Activated CD8-positive, alpha-beta memory T cell treated with anti-CD3 and anti-CD28 coated beads, Interleukin-2, amount 10 ng/mL, durations not matched to agents 7 days and 5 days (primary cell): ENCODE measurements at places on chromosomes 6 and 20. TPM values are rescaled to one million over a fixed set of nuclear protein-coding genes. Genes with fewer than 3 reads are reported as not detected.

GRIK2 gene
- not detected for total RNA-seq

RSPO4 gene
- not detected for total RNA-seq

DNA sequence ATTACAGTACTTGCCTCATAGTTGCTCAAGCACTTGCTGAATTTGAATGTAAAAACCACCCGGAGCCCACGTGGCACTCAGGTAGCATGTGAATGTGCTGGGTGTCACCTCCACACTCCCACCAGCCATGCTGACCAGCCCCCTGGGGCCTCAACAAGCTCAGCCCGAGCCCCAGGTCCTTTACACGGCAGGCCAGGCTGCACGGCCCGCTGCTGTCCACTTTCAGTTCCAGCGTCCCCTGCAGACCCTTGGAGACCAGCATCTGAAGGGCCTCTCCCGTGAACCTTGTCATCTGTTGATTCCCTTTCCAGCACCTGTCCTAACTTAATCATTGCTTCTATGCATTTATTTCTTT is 33.3 kb upstream of the ZBP1 start:
- H3K27me3 ChIP-seq: peaks cover 3% of the 10 kb centered on the region
- peaks cover 12% of the 10 kb centered on the region for H3K4me1 ChIP-seq
- peak; percentile 37 for DNase-seq
- H3K4me3 ChIP-seq: no peak overlapping the region
- H3K27ac ChIP-seq: no peak overlapping the region

DNA sequence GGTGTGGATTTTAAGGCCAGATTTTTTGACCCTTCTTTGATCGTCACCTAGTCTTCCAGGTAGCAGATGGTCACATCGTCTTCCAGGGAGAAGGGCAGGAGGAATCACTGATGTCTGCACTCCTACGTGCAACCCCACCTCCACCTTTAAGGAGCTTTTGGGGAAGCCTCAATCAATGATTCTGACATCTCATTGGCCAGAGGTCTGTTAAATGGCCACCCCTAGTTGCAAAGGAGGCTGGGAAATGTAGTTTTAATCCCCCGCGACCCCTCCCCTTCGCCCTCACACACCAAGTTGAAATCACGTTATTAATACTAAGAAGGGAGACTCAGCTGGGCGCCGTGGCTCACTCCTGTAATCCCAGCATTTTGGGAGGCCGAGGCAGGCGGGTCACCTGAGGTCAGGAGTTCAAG is 151.4 kb downstream of the BCAS1 start:
- H3K27ac ChIP-seq: no peak overlapping the region
- no peaks in the 10 kb centered on the region for H3K36me3 ChIP-seq
- peaks cover 35% of the 10 kb centered on the region for H3K4me1 ChIP-seq
- H3K4me3 ChIP-seq: no peak overlapping the region
- no peak for DNase-seq

- H3K36me3 ChIP-seq: no peaks in the 10 kb centered on the region
- H3K27me3 ChIP-seq: peaks cover 48% of the 10 kb centered on the region
- DNase-seq: no peak
- H3K4me1 ChIP-seq: no peaks in the 10 kb centered on the region
Observed at GRCh38 chr20:51084593-51085377, 61.9 kb upstream of the KCNG1 start.

- no peak overlapping the region for H3K4me3 ChIP-seq
- H3K4me1 ChIP-seq: peaks cover 6% of the 10 kb centered on the region
- H3K36me3 ChIP-seq: no peaks in the 10 kb centered on the region
- peaks cover 68% of the 10 kb centered on the region for H3K27me3 ChIP-seq
- no peak overlapping the region for H3K27ac ChIP-seq
Observed at GRCh38 chr20:1491860-1492642, 831 bp upstream of the SIRPB2 start.

TMEM151B gene
- not detected for total RNA-seq

- no peak overlapping the region for H3K27ac ChIP-seq
- H3K4me3 ChIP-seq: no peak overlapping the region
- DNase-seq: no peak
- no peaks in the 10 kb centered on the region for H3K4me1 ChIP-seq
Observed at GRCh38 chr6:142088858-142089216, 43.9 kb upstream of the GJE1 start.

DNA sequence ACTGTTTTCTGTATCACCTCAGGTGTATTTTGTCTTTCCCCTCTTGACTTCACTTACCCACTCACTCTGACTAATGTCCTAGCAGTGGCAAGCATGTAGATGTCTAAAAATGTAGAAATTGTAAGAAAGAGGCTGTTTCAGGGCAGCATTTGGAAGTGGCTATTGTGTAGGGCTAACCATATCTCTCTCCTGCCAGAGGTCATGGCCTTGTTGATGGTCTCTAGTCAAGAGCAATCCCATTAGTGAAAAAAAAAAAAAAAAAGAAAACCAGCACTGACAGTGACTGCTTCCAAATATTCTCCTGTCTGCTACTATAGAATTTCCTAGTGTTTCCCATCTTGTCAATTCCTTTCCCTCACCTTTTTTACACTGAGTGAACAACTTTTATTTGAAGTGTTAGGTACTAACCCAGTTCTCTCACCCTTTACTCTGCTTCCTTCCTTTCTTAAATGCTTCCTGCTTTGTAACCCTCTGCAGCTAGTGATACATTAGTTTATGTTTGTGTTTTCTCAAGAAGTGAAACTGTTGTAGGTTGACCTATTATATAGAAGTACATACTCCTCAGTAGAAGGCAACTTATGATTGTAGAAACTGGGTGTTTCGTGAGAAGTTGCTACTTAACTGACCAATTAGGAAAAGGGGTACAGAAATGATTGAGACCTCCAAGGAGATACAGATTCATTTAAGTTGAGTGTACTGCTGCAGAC is 174.1 kb upstream of the PTPRK start:
- H3K36me3 ChIP-seq: no peaks in the 10 kb centered on the region
- H3K4me1 ChIP-seq: no peaks in the 10 kb centered on the region
- H3K27ac ChIP-seq: no peak overlapping the region
- H3K27me3 ChIP-seq: peaks cover 10% of the 10 kb centered on the region
- no peak for DNase-seq

GRCh38 chr20:24761220-24762065 is 187.6 kb upstream of the CST7 start:
- no peak overlapping the region for H3K4me3 ChIP-seq
- no peaks in the 10 kb centered on the region for H3K36me3 ChIP-seq
- H3K27ac ChIP-seq: no peak overlapping the region

DNA sequence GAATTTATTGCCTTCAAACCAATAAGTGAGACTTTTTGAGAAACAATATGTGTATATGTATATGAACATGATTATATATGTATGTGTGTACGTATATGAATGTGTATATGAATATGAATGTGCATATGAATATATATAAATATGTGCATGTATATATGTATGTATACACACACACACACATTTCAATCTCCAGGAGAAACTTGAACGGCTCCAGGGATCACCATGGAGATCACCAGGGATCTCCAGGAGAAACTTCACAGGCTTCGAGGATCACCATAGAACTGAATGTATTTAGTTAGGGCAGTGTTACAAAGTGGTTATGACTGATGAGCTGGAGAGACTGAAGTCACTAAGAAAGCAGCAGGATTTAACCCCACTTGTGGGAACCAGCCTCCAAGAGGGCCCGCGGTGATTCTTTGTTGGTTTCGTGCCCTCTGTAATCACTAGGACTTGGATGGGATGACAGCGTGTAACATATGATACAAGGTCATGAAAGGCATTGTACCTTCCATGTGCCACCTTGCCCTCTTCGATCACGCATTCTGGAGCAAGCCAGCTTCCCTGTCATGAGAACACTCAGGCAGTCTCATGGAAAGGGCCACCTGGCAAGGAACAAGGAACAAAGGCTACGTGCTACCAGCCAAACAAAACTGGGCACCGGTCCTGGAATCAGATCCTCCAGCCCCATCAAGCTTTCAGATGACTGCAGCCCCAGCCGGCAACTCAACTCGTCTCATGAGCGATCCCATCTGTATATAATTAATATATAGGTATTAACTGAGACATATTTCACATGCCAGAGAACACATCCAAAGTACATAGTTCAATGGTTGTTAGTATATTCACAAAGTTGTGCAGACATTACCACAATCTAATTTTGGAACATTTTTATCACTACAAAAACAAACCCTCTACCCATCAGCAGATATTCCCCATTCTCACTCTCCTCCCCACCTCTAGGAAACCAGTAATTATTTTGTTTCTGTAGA is 8.6 kb downstream of the FAM50B start:
- no peaks in the 10 kb centered on the region for H3K36me3 ChIP-seq
- H3K27ac ChIP-seq: no peak overlapping the region
- no peaks in the 10 kb centered on the region for H3K4me1 ChIP-seq

C6orf118 gene
- not detected for total RNA-seq

DNA sequence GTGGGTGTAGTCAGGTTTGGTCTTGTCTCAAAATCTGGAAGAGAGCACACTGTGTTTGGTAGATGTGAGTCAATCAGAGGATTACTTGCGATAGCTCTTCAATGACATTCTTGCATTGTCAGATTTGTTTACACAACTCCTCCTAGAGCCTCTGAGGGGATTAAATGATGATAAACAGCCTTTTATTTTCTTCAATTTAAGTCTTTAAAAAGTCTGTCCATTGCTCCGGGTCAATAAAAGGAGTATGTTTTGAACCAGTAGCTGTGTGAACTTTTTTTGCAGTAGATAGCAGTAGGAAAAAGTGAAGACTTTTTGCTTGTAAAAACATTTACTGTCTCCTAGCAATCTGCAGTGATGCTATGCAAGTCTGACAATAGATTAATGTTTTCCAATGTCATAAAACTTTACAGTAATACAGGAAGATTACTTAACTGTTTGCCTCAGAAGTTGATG is 49.9 kb downstream of the GJA1 start:
- H3K27ac ChIP-seq: no peak overlapping the region
- no peaks in the 10 kb centered on the region for H3K36me3 ChIP-seq
- H3K27me3 ChIP-seq: no peaks in the 10 kb centered on the region
- no peak for DNase-seq
- H3K4me3 ChIP-seq: no peak overlapping the region

DNA sequence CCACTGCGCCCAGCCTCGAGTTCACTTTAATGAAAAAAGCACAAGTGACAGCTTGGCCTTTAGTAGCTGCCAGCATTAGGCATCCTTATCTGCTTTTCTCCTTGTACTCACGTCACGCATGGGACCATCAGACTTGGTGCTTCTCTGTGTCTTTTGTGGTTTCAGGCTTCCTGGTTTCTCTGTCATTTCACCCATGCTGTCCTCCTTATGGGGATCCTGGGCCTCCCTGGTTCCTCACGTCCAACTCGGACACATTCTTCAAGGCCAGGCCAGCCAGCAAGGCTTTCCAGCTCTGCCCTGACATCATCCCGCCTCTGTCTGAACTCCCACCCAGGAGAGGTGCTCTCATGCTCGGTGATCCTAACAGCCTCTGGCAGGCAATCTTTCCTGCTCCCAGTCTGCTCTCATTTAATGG is 83.2 kb downstream of the TIAM2 start:
- H3K36me3 ChIP-seq: no peaks in the 10 kb centered on the region
- no peak for DNase-seq
- H3K27ac ChIP-seq: no peak overlapping the region
- no peaks in the 10 kb centered on the region for H3K27me3 ChIP-seq
- H3K4me1 ChIP-seq: peaks cover 25% of the 10 kb centered on the region

GRCh38 chr6:71408787-71409723 is 120.4 kb downstream of the OGFRL1 start:
- H3K4me3 ChIP-seq: no peak overlapping the region
- H3K27ac ChIP-seq: no peak overlapping the region
- H3K4me1 ChIP-seq: peaks cover 6% of the 10 kb centered on the region
- peaks cover 33% of the 10 kb centered on the region for H3K27me3 ChIP-seq

DNA sequence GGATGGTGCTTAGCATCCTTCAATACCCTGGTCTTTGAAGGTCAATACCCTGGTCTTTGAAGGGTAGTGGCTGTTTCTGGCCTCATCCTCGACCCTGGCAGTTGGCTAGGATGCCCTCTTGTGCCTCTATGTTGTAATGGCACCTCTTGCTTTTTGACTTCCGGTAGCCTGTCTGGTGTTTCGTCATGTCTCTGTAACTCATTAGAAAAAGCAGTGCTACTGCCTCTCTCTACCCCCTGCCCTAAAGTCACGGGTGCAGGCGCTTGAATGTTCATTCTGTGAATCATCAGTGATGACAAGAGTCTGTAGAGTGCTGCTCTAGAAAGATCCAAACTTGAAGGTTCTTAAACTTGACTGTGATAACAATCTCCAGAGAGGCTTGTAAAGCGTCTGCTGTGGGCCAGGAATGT is 28.3 kb downstream of the RSPO4 start:
- DNase-seq: peak; percentile 55
- H3K27me3 ChIP-seq: peaks cover 11% of the 10 kb centered on the region
- H3K4me3 ChIP-seq: no peak overlapping the region
- peaks cover 2% of the 10 kb centered on the region for H3K4me1 ChIP-seq
- H3K27ac ChIP-seq: peak overlapping the region; percentile 10

EPB41L2 gene
- total RNA-seq: 32.8 TPM

GRCh38 chr20:45163083-45163803 is 11.5 kb upstream of the PI3 start:
- H3K27ac ChIP-seq: no peak overlapping the region
- no peaks in the 10 kb centered on the region for H3K4me1 ChIP-seq
- no peak overlapping the region for H3K4me3 ChIP-seq
- peaks cover 73% of the 10 kb centered on the region for H3K27me3 ChIP-seq

- no peaks in the 10 kb centered on the region for H3K36me3 ChIP-seq
- no peaks in the 10 kb centered on the region for H3K27me3 ChIP-seq
- H3K4me3 ChIP-seq: no peak overlapping the region
- DNase-seq: no peak
- no peak overlapping the region for H3K27ac ChIP-seq
Observed at GRCh38 chr6:80457439-80457933, 351.0 kb downstream of the BCKDHB start.

DNA sequence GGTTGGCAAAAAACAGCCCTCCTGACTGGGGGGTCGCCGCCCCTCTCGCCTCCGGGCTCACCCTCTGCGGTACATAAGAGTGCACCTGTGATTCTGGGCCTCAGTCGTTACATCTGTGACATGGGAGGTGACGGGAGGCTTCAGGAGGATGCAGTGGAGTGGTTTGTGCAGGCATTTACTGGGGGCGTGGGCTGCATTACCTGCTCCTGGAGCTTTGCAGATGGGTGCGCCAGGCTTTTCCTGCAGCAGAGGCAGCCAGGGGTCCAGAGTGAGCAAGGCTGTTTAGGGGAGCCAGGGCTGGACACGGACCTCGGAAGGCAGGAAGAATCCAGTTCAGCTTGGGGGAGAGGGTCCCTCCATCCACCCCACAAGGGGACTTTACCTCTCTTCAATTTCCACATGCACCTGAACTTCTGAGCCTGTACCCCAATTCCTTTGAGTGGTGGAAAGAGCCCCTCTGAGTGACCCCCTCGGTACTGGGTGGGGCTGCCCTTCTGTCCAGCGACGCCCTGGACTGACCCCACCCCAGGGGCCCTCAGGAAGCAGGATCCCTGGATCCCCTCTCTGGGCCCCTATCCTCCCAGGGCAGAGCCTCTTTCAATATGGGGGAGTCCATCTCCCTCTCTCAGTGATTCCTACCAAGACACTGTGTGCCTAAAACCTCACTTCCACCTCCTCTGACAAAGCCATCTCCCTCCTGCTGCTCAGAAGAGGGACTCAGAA is 134.0 kb downstream of the TAF4 start:
- no peak overlapping the region for H3K27ac ChIP-seq
- H3K27me3 ChIP-seq: no peaks in the 10 kb centered on the region
- H3K36me3 ChIP-seq: no peaks in the 10 kb centered on the region
- no peak overlapping the region for H3K4me3 ChIP-seq

- H3K36me3 ChIP-seq: peaks cover 57% of the 10 kb centered on the region
- H3K27me3 ChIP-seq: peaks cover 2% of the 10 kb centered on the region
- H3K27ac ChIP-seq: peak overlapping the region; percentile 100
- DNase-seq: peak; percentile 56
- H3K4me1 ChIP-seq: peaks cover 47% of the 10 kb centered on the region
Observed at GRCh38 chr6:36594816-36595643, 868 bp downstream of the SRSF3 start.
